HCT116 (cell line): ENCODE measurements at places on chromosomes 13 and 19. TPM values are rescaled to one million over a fixed set of nuclear protein-coding genes. Genes with fewer than 3 reads are reported as not detected.

DNA sequence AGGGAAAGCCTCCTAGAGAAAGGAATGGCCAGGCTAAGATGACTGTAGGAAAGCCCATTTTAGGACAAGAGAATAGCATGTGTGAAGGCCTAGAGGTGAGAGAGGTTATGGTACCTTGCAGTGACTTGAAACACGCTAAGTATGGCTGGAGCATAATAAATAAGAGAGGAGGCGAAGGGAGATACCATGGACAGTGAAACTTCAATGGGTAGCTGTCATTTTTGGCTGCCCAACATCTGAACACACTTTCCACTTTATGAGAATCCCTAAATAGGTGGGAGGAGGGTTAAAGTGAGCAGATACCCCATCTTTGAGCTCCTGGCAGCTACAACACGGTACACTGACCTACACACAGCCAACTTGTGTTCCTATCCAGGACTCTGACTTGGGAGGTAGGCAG is 8.0 kb upstream of the IFT88 start:
- H3K4me1 ChIP-seq: peaks cover 10% of the 10 kb centered on the region
- no peaks in the 10 kb centered on the region for H3K27me3 ChIP-seq
- DNase-seq: no peak
- no peak overlapping the region for H3K4me3 ChIP-seq
- H3K36me3 ChIP-seq: no peaks in the 10 kb centered on the region
- H3K27ac ChIP-seq: no peak overlapping the region

DNA sequence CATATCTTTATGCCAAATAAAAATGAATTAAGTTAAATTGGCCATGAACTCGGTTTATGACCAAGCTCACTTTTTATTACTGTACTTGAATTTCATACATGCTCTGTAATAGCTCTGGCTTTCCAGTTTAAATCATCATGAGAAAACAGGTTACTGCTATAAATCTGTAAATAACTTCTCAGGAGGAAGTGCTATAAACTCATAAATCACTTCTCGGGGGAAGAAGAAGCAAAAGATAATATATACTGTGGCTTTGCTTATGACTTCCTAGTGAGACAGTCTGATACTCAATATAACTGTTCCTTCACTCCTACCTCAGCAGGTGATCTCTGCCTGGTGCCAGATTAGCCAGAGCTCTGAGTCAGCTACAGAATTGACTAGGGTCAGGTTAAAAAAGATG is 12.5 kb downstream of the SUPT20H start:
- no peak overlapping the region for H3K27ac ChIP-seq
- peaks cover 23% of the 10 kb centered on the region for H3K36me3 ChIP-seq
- H3K4me3 ChIP-seq: no peak overlapping the region
- H3K4me1 ChIP-seq: no peaks in the 10 kb centered on the region
- no peak for DNase-seq

- no peaks in the 10 kb centered on the region for H3K27me3 ChIP-seq
- DNase-seq: no peak
- no peak overlapping the region for H3K27ac ChIP-seq
- H3K4me3 ChIP-seq: no peak overlapping the region
- no peaks in the 10 kb centered on the region for H3K4me1 ChIP-seq
Observed at GRCh38 chr13:75694722-75695121, 58.6 kb downstream of the LMO7 start.

DNA sequence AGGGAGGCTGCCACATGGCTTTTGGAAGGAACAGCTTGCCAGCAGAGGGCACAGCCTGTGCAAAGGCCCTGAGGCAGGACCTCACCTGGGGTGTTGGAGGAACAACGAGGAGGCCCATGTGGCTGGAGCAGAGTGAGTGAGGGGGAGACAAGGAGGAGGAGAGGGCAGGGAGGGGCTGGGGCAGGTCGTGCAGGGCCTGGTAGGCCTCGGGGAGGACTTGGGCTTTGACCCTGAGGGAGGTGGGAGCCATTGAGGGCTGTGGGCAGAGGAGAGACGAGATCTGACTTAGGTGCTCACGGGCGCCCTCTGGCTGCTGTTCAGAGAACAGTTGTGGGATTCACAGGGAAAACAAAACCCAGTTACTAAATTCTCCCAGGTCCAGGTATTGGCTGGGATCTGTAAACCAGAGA is 25.2 kb downstream of the ZNRF4 start:
- no peak overlapping the region for H3K27ac ChIP-seq
- H3K27me3 ChIP-seq: no peaks in the 10 kb centered on the region
- H3K36me3 ChIP-seq: no peaks in the 10 kb centered on the region
- DNase-seq: peak; percentile 28

DNA sequence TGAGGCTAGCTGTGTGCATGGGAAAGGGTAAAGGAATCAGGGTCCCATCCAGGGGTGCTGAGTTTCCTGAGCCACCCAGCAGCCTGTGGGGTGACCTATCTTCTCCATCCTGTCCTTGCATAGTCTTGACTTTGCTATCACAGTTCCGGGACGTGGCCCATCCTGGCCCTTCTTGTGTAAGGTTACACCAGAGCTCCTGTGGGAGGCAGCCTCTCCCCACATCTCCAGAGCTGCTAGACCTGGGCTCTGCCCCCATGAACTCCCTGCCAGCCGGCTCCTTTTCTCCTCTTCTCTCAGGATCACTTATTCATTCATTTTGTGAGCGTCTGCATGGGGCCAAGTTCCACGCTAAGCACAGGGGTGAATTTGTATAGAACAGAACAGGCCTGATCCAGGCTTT is 238.9 kb downstream of the TSHZ3 start:
- H3K4me1 ChIP-seq: no peaks in the 10 kb centered on the region
- H3K4me3 ChIP-seq: no peak overlapping the region
- no peaks in the 10 kb centered on the region for H3K27me3 ChIP-seq
- DNase-seq: no peak

DNA sequence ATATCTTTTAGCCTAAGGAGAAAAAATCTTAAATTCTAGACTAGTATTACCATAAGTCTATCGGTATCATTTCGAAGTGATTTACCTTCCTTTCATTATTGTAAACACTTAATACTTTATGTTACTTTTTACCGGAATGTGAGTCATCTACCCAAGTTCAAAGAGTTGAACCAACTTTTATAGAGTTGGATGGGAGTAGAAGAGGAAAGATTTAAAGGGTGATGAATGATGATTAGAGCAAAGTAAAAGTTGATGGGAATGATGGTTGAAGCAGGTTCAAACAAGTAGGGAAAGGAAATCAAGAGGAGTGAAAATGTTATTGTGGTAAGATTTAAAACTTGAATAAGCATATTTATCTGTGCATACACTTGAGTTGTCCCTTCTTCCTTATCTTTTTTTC is 11.3 kb upstream of the LPAR6 start:
- H3K4me1 ChIP-seq: no peaks in the 10 kb centered on the region
- DNase-seq: no peak
- no peaks in the 10 kb centered on the region for H3K36me3 ChIP-seq
- H3K27ac ChIP-seq: no peak overlapping the region
- H3K4me3 ChIP-seq: no peak overlapping the region
- H3K27me3 ChIP-seq: no peaks in the 10 kb centered on the region

NOVA2 gene
- 2.5 TPM for total RNA-seq

MIA gene
- total RNA-seq: 1.4 TPM

DNA sequence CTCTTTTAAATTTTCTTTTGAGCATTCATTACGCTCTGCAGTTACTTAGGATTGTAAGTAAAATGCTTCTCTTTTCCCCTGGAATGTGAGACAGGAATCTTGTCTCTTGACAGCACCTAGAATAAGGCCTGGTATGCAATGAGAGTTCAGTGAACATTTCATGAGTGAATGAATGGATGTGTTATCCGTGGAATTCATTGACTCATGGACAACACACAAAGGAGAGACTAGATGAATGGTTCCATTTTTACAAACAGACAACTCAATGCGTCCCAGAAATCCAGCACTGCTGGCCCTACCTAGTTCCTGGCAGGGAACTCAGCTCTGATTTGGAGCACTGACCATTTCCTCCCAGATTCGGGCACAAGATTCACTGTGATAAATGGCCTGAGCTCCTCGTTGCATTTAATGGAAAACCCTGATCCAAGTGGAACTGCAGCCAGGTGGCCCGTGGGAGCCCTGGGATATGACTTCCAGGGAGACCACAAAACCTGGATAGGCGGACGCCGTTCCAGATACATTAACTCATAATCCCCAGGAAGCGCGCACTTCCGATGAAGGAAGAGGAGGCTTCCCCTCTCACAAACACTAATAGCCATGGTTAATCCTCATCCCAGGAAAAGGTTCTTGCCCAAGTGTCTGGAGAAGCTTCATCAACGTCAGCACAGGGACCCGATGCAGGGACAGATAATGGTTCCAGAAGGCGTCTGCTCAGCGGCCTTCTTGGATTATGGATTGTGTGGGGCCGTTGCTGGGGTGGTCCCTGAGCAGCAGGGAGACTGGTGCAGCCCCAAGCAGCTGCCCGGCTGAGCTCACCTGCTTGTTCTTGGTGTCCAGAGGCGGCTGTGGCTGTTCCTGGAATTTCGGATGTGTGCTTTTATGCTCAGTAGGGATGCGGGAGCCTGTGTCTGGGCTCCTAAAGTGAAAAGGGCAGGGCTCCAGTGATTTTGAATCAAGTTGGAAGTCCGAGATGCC is 211.1 kb upstream of the TSHZ3 start:
- no peak overlapping the region for H3K27ac ChIP-seq
- no peaks in the 10 kb centered on the region for H3K27me3 ChIP-seq
- DNase-seq: no peak
- H3K4me1 ChIP-seq: no peaks in the 10 kb centered on the region
- H3K4me3 ChIP-seq: no peak overlapping the region
- no peaks in the 10 kb centered on the region for H3K36me3 ChIP-seq

GRCh38 chr13:43991773-43992201 is 112.1 kb downstream of the LACC1 start:
- no peaks in the 10 kb centered on the region for H3K36me3 ChIP-seq
- no peaks in the 10 kb centered on the region for H3K4me1 ChIP-seq
- no peaks in the 10 kb centered on the region for H3K27me3 ChIP-seq
- no peak overlapping the region for H3K4me3 ChIP-seq
- no peak overlapping the region for H3K27ac ChIP-seq

DNA sequence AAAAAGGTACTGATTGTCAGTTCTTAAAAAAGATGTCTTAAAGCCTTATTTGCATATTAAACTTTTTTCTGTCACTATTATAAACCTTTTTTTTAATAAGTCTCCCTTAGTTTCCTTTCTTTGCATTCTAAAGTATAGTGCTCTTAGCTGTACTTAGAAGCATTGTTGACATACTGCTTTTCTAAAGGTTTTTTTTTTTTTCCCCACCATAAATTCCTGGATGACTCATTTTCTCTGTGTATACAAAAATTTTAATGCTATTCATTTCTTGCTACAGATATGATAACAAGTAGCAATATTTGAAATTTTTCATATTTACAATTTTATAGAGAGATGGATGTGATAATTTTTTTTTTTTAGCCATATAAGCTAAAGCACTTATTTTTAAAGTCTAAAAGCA is 43.5 kb downstream of the METTL21C start:
- no peaks in the 10 kb centered on the region for H3K4me1 ChIP-seq
- no peak overlapping the region for H3K27ac ChIP-seq
- no peaks in the 10 kb centered on the region for H3K27me3 ChIP-seq

GRCh38 chr13:109314101-109314500 is 472.3 kb downstream of the IRS2 start:
- H3K4me3 ChIP-seq: no peak overlapping the region
- H3K4me1 ChIP-seq: no peaks in the 10 kb centered on the region
- H3K27ac ChIP-seq: no peak overlapping the region
- H3K27me3 ChIP-seq: no peaks in the 10 kb centered on the region
